ENCODE measurements at places on chromosomes 16 and 17. TPM values are rescaled to one million over a fixed set of nuclear protein-coding genes. Genes with fewer than 3 reads are reported as not detected.

DNA sequence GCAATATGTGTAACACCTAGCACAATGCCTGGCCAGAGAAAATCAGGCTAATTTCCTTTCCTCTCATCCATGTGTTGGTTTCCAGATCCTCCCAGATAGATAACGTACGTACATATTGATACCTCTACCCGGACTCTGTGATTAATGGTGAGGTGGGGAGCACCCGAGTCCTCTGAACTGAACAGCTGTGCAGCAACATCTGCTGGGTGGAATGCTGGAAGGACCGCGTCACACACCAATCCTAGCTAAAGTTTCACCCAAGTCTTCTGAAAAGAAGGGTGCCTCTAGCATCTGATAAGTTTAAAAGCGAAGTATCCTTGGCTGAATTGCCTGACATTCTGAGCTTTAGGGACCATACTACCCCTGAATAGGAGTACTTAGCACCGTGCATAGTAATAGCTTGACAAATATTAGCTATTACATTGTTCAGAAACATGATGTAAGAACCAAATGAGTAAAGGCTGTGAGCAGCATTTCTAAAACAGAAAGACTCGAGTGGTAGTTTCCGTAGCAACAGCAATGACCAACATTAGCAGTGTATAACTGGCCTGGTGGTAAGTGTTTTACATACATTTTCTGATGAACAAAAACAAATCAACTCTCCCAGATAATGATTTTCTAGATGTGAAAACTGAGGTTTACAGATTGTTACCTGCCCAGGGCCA lies 91.4 kb downstream of the SYCE1L start:
- H3K27ac ChIP-seq: no peak overlapping the region
- no peaks in the 10 kb centered on the region for H3K36me3 ChIP-seq
- no peak overlapping the region for H3K4me3 ChIP-seq
- no peaks in the 10 kb centered on the region for H3K27me3 ChIP-seq
- H3K4me1 ChIP-seq: no peaks in the 10 kb centered on the region

DNA sequence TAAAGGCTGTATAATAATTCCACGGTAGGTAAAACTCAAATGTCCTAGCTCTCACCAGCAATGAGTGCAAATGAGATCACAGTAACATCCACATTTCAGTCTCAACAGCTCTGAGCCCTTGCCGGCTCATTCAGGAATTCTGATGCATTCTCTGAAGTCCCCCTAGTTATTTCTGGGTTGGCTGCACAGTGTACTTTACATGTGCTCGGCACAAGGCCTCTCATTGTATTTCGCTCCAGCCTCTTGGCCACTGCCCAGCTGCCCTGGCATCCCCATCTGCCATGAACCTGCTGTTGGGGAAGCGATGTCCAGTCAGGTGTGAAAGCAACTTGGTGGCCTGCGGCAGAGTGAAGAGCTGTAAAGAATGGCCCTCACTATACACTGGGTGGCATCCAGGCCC lies 14.3 kb downstream of the PRCD start:
- no peaks in the 10 kb centered on the region for H3K36me3 ChIP-seq
- H3K27me3 ChIP-seq: no peaks in the 10 kb centered on the region
- H3K4me3 ChIP-seq: no peak overlapping the region

- no peaks in the 10 kb centered on the region for H3K4me1 ChIP-seq
- H3K36me3 ChIP-seq: peaks cover 30% of the 10 kb centered on the region
- no peak overlapping the region for H3K27ac ChIP-seq
- no peak for DNase-seq
These were observed 31.0 kb downstream of the PSMD12 start for GRCh38 chr17:67335245-67335835.

DNA sequence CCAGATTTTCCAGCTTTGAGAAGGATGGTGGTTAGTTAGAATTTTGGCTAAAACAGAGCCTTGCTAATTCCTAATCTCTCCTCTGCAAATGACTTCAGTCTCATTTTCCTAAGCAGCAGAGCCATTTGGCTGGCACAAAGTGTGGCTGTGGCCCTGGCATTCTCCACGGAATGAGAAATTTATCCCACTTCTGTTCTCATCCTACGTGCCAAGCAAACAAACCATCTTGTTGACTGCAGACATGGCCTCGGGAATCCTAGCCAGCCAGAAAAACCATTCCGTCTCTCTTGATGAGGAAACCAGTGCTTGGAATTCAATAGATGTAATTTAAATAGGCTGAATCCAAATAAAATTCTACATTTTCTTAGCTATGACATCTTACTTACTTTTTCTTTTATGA lies 34.1 kb upstream of the ELAC2 start:
- no peak overlapping the region for H3K4me3 ChIP-seq
- H3K27me3 ChIP-seq: peaks cover 7% of the 10 kb centered on the region
- no peak for DNase-seq
- no peak overlapping the region for H3K27ac ChIP-seq
- H3K4me1 ChIP-seq: no peaks in the 10 kb centered on the region
- no peaks in the 10 kb centered on the region for H3K36me3 ChIP-seq

DNA sequence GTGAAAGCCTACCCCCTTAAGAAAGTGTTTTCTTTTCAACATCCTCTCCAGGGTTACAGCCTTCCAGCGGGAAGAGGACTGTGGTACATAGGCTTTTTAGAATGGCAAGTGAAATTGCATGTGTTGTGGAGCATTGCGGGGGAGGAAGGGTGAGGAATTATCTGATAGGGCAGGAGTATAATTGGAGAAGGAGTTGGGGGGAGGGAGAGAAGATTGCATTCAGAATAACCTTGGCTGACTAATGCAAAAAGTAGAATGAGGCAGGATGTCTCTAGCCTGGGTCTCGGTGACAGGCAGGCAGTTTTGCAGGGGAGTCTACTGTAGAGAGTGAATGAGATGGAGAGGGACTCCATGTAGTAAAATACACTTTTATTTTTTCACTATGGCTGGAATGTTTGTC lies 2.4 kb upstream of the CDH8 start:
- H3K27ac ChIP-seq: no peak overlapping the region
- peaks cover 25% of the 10 kb centered on the region for H3K4me1 ChIP-seq
- peaks cover 57% of the 10 kb centered on the region for H3K27me3 ChIP-seq

CDH3 gene
- total RNA-seq: 28.6 TPM

DNA sequence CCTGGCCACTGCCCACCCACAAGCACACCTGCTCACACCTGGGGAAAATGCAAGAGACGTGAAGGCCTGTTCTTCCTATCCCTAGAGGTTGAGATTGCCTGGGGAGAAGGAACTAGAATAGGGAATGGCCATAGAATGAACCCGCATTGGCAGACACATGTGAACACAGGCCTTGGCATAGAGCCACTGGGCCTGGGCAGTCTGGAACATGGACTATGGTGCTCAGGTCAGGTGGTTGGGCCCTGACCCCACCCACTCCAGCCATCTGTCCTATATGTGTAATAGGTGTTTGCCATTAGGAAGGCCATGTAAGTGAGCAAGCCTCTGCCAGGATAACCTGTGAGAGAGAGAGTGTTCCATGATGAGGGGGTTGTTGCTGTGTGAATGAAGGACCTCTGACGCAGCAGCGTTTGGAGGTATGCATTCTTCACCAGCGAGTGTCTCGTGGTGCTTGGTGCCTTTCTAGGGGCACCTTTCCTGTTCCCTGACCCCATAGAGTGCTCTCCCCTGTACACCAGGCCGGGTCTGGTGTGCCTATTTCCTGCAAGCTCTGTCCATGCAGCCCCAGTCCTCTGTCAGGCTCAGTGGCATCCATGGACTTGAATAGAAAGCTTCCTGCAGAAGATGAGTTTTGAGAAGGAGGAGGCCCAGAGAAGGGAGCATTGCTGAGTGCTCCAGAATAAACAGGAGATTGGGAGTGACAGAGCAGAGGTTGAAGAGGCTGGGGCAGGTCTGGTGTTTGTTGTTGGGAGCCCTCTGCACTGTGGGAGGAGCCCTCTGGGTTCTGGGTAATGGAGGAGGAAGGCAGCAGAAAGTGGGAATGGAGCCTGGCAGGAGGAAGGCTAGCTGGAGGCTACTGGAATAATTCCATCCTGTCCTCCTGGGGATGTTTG lies 15.6 kb downstream of the CTRL start:
- peaks cover 8% of the 10 kb centered on the region for H3K36me3 ChIP-seq
- no peak overlapping the region for H3K27ac ChIP-seq
- H3K4me1 ChIP-seq: peaks cover 6% of the 10 kb centered on the region
- DNase-seq: peak; percentile 81
- H3K27me3 ChIP-seq: no peaks in the 10 kb centered on the region

DNA sequence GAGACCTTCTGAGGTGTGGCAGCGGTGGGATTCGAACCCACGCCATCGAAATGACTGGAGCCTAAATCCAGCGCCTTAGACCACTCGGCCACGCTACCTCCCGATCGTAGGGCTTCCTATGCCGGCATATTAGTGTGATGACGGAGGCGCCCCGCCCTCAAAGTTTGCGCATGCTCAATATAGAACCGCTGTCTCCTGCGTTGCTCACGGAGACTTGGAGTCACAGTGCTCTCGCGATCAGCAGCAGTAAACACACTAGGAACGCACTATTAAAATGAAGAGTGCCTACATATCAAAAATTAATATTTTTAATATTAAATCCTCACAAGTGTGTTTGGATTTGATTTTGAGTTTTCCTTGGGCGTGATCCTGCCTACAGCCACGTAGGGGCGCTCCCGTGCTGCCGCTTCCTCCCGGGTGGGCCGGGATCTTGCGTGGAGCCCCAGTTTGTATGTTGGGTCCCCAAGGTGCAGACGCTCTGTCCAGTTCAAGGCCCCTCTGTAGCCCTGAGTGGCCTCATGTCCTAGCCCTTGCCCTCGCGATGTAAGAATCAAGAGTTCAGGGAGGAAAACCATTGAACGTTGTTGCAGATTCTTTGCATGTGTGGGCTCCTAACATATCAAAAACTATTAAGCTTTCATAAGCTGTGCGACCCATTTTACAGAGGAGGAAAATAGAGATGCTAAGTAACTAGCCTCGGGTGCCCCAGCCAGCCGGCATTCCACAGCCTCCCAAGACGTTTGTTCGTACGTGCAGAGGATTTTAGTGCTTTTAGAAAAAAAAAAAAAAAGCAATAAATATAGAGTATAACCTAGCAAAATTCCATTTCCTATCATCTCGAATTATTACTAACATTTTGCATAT lies 10.2 kb upstream of the EEF2K start:
- peak overlapping the region; percentile 52 for H3K4me3 ChIP-seq
- peak overlapping the region; percentile 73 for H3K27ac ChIP-seq
- H3K4me1 ChIP-seq: peaks cover 51% of the 10 kb centered on the region
- H3K27me3 ChIP-seq: no peaks in the 10 kb centered on the region

DNA sequence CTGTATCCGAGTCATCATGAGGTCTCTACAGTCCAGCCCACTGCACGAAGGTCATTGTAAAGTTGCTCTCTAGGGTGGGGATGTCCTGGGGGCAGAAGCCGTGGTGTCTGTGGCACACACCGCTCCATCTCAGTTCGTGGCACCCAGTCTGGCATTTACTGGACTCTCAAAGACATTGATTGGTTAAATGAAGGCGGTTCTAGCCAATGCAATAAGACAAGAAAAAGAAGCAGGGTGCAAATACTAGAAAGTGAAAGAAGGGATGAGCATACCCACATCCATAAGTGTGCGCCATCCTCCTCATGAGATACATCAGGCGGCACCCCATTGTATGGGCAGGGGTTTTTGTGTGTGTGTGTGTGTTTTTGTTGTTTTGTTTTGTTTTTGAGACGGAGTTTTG lies 10.7 kb upstream of the ATP2A3 start:
- DNase-seq: no peak
- no peak overlapping the region for H3K4me3 ChIP-seq
- no peak overlapping the region for H3K27ac ChIP-seq

DNA sequence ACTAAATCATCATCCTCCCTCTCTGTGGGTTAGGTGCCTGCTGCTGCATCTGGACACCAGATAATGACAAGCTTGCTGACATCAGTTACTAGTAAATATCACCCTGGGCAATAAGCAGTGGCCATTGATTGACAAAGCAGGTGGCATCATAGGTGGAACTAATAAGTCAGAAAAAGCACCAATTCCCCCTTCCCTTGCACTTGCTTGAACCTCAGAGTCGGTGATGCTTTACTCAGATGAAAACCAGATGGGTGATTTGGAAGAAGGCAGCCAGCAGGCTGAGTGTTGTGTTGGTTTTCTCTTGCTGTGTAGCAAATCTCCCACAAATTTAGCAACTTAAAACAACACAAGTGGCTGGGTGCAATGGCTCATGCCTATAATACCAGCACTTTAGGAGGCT lies 146.9 kb upstream of the NOL11 start:
- H3K4me1 ChIP-seq: no peaks in the 10 kb centered on the region
- no peak overlapping the region for H3K4me3 ChIP-seq
- no peaks in the 10 kb centered on the region for H3K27me3 ChIP-seq
- no peak for DNase-seq
- no peak overlapping the region for H3K27ac ChIP-seq

DNA sequence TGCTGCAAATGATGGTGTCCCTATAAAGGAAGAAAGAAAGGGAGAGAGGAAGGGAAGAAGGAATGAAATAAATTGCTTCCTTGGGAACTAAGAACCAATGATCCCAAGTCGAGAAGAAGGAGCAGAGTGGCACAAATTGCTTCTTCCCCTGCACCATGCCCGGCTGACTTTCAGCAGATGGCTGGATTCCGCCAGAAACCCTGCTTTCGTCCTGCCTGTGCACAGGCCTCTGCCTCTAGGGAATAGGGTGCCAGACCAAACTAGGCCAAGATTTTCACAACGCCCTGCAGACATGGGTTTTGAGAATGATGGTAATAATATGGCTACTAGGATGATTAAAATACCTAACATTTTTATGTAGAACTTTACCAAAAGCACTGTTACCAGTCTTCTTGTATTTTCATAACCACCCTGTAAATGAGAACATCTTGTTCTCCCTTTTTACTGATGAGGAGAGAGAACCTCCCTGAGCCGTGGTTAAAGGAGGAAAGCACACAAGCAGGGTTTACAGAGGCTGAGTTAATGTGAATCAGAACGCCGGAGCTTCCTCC lies 122.1 kb upstream of the HSBP1 start:
- H3K27ac ChIP-seq: no peak overlapping the region
- no peaks in the 10 kb centered on the region for H3K4me1 ChIP-seq
- H3K27me3 ChIP-seq: no peaks in the 10 kb centered on the region

GRCh38 chr17:51154176-51154575 lies 817 bp downstream of the NME1 start:
- H3K36me3 ChIP-seq: peaks cover 15% of the 10 kb centered on the region
- H3K27me3 ChIP-seq: no peaks in the 10 kb centered on the region
- DNase-seq: peak; percentile 44
- peaks cover 11% of the 10 kb centered on the region for H3K4me1 ChIP-seq

FNDC8 gene
- not detected for total RNA-seq

DNA sequence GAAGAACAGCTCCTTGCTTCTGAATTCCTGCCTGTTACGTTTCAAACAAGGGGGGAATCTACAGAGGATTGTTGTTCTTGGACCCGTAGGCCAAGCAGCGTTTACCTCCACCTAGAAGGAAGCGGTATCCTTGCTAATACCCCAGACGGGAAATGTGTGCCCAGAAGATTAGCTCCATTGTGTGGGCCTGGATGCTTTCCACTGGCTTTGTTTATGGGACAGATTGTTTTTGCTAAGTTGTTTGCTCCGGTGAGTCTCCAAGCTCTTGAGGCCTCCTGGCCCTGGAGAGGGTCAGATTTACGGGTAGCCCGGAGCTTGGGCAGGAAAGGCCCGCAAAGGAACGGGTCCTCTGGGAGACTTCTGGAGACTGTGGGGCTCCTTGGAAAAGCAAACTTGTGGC lies 28.4 kb upstream of the MRTFB start:
- no peak overlapping the region for H3K27ac ChIP-seq
- H3K36me3 ChIP-seq: no peaks in the 10 kb centered on the region
- H3K4me3 ChIP-seq: no peak overlapping the region
- DNase-seq: peak; percentile 24

PABPN1L gene
- not detected for total RNA-seq

Measured in stomach (tissue), 19 donors.